ENCODE measurements at places on chromosomes 13 and 19.
A peak's percentile ranks its signal among the peaks of the same experiment; 100 is the strongest.

- no peak for DNase-seq
These were observed 3.2 kb upstream of the PDE4C start for GRCh38 chr19:18229474-18229873.

GRCh38 chr19:43555185-43555770 lies 20.0 kb downstream of the XRCC1 start:
- DNase-seq, result peak; percentile 68

DNA sequence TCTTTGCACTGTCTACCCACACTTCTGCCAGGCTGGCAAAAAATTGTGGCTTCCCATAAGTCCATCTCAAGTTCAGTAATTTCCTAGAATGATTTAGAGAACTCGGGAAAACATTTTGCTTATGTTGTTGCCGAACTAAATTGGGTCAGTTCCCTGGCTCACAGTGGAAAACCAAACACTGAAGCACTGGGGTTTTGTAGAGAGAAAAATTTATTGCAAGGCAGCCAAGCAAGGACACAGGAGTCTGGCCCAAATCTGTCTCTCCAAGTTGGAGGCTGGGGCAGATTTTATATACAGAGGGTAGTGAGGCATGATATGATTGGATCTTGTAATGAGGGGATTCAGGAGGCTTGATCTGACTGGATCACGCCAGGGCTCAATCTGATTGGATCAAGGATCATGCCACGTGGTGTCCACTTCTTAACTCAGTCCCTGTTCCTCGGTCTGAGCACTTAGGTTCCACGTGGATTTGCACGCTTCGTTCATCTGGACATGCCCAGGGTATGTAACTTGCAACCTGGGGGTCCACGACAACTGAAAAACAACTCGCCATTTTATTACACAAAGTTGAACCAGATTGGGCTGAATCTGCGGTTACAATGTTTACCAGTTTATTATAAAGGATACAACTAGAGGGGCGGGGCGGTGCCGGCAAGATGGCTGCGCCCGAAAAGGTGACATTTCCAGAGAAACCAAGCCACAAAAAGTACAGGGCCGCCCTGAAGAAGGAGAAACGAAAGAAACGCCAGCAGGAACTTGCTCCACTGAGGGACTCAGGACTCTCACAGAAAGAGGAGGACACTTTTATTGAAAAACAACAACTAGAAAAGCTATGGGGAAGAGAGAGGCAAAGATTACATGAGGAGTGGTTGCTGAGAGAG lies 7.3 kb downstream of the CD209 start:
- no peak for DNase-seq

GRCh38 chr13:44697058-44697457 lies 120.9 kb upstream of the TSC22D1 start:
- no peak for DNase-seq

GRCh38 chr19:51439021-51439465 lies 19.2 kb downstream of the SIGLEC8 start:
- DNase-seq, result no peak

DNA sequence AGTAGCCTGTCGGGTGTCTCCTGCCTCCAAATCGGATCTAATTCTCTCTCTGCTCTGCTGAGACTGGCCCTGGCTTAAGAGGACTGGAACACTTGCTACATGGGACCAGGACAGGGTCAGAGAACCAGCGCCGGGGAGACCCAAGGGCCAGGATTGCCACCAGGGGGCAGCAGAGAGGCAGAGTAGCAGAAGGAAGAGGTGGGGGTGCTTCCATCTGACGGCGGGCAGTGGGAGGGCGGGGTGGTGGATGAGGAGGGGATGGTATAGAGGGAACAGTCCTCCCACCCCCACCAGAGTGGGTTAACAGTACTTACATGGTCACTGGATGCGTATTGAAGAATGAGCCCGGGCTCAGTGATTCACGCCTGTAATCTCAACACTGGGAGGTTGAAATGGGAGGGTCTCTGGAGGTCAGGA lies 11.9 kb downstream of the SELENOW start:
- peak; percentile 61 for DNase-seq

DNA sequence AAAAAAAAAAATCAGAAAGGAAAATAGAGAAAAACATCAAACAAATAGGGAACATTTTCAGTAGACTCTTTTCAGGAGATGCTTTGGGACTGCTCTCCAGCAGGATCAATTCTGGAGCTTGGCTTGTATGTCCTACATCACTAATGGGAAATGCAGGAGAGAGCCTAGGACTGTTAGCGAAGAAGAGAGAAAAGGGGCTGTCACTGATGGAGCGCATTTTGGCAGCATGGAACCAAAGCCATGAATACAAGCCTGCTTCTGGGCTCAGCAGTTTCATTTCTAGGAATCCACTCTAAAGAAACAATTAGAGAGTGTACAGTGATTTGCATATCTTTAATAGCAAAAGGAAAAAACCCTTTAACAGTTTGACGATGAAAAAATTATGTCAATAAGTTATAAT lies 203.9 kb downstream of the NUFIP1 start:
- no peak for DNase-seq

- no peak for DNase-seq
These were observed 42.7 kb downstream of the BRD4 start for GRCh38 chr19:15289673-15290072.

- no peak for DNase-seq
These were observed 388.4 kb downstream of the NDFIP2 start for GRCh38 chr13:79869326-79869725.

DNA sequence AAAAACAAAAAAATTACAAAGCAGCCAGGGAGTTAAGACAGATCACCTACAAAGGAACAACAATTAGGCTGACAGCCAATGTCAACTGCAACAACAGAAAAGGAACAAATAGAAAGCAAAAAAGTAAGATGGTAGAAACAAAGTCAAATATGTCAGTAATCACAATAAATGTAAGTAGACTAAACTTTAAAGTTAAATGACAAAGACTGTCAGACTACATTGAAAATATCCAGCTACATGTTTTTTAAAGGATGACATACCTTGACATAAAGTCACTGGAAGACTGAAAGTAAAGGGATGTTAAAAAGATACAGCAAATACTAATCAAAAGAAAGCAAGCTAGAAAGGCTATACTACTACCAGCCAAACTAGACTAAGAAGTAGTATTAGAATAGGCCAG lies 14.9 kb downstream of the TMEM161A start:
- DNase-seq, result no peak

DNA sequence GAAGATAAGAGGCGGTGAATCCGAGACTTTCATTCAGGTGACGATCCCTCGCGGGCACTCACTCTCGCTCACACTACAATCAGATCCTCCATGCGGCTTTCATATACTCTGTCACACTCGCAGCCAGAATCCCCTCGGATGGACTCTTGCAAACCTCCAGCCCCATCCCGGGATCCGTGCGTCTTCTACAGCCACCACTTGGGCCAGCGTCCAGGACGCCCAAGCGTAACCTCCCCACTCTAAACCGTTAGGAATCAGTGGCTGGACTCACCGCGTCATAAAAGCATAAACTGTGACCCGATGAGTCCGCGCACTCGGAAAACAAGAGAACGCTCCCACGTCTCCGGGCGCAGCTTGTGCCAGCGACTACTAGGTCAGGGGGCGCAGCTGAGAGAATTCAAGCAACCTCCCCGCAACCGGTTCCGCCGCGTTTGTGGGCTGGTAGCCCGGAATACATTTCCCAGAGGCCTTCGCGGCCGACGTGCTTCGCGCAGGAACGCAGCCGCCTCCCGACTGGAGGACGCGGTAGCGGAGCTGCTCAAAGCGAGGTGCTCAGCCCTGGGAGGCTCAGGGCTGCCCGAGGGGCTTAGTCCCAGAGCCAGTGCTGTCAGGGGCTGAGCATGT lies 27.6 kb downstream of the ZNF607 start:
- DNase-seq, result peak; percentile 45

DNA sequence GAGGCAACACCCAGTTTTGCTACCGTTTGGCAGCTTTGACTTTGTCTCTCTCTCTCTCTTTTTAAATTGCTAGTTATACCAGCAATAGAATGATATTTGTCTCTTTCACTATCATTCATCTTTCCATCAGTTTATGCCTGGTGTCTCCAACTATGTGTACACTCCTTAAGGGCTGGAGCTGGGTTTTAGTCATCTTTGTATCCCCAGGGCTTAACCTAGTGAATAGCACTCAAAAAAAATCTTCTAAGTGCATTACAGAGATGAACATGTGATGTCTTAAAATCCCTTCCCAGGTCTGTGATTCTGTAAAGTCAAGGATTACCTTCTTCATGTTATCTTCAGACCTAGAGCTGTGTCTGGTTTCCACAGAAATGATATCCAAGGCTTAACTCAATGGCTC lies 7.8 kb upstream of the UBL3 start:
- no peak for DNase-seq

DNA sequence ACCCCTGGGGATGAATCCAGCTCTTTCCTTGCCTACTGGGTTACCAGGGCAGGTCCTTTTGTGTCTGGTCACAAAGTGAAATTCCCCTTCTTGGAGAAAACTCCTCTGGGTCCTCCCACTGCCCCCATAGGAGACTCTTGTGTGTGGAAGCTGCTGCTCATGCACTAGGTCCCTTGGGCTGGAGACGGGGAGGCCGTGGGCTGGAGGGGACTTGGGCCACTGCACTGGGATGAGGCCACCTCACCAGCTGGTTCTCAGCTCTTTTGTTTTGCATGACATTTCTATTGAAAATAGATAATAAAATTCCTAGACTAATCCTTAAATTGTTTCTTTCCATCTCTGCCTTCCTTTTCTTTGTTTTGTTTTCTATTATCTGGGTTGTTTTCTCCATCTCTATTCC lies 62.4 kb downstream of the TEX29 start:
- DNase-seq, result no peak

DNA sequence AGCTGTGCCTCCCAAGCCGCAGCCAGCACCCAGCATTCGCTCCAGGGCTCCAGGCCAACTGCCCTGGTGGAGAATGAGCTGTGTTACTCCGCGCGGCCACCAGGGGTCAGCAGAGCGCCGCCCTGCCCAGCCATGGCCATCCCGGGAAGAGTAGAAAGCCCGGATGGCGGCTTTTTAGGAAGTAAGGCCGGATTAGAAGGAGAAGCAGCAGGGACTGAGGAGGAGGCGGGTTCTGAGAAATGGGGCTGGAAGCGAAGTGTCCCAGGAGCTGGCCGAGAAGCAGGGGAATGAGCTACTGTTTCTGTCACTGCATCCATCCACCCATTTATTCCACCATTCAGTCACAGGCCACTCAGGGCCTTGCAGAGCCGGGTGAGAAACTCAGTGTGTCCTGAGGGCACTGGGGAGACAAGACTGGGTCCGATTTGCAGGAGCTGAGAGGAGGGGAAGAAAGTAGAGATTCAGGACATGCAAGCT lies 6.6 kb upstream of the NPAS1 start:
- DNase-seq, result peak; percentile 68

DNA sequence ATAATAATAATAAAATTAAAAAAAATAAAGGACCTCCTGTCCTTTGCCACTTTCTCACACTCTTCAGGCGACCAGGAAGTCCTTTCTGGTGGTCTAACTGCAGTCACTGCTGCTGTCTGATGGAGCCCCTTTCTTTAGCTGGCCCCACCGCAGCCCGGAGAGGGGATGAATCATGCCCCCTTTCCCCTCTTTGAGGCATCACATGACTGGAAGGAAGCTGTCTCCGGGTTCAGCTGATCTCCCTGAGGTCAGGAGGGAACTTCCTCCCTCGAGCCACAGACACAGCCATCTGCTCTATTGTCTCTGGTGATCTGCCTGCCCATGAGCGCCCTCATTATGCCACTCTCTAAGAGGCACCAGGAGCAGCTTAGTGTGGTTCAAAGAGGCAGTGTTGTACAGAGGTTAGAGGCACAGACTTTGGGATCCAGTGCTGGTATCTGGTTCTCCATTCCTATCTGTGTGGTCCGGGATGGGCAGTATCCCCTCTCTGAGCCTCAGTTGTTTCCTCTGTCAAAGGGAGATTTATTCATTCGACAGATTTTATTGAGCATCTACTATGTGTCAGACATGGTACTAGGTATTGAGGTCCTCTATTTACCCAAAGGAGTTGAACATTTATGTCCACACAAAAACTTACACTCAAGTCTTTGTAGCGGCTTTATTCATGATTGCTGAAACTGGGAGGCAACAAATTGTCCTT lies 30.0 kb downstream of the VAV1 start:
- peak; percentile 40 for DNase-seq

- no peak for DNase-seq
These were observed 385.4 kb upstream of the PRR20A start for GRCh38 chr13:56755181-56755935.

DNA sequence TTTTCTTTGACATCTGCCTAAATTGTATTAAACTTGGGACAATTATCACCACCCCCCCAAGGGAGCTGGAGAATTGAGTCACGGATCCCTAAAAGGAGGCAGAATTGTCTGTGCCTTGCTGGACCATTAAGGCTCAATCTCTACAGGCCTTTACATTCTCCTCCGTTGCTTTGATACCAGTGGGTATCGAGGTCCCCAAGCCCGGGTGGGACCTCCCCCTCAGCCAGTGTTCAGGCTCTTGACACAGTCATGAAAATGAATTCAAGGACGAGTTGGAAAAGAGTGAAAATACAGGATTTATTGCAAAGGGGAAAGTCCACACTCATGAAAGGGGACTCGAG lies 5.6 kb downstream of the PPP1R15A start:
- no peak for DNase-seq

DNA sequence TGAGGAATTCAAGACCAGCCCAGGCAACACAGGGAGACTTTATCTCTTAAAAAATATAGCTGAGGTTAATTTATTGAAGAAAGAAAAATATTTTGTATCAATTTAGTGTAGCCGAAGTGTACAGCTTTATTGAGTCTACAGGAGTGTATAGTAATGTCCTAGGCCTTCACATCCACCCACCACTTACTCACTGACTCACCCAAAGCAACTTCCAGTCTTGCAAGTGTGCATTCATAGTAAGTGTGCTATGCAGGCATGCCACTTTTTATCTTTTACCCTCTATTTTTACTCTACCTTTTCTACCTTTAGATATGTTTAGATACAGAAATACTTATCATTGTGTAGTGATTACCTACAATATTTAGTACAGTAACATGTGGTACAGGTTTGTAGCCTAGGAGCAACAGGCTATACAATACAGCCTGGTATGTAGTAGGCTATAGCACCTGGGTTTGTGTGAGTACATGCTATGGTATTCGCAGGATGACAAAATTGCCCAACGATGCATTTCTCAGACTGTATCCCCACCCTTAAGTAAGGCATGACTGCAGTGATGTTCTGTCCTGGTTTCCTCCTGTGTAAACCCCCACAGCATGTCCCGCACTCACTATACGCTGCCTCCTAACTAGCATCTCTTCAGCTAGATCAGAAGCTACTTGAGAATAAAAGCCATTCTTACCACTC lies 15.3 kb upstream of the ATP12A start:
- DNase-seq, result no peak

DNA sequence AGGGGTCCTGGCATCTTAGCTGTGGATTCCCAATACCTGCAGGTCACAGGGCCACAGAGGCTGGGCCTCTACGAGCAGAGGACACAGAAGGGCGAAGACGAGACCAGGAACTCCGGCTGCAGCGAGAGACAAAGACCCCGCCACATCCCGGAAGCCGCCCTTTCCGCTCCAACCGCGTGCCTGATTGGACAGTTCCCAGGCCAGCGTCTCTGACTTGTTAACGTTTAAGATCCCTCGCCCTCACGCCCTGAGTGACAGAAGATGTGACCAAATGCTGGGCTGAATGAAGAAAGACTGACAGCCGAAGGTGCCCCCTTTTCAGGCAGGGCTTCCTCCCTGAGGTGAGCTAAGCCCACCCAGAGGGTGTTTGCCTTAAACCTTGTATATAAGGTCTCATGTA lies at the start of gene ZNF98:
ZNF98 (minus strand) TSS at position 136 of the 400 bp plus-strand sequence; CDS start at position 14, 122 bp downstream.
- no peak for DNase-seq

Data from GM12892 (cell line).